ENCODE measurements at places on chromosomes 16 and 17.

DNA sequence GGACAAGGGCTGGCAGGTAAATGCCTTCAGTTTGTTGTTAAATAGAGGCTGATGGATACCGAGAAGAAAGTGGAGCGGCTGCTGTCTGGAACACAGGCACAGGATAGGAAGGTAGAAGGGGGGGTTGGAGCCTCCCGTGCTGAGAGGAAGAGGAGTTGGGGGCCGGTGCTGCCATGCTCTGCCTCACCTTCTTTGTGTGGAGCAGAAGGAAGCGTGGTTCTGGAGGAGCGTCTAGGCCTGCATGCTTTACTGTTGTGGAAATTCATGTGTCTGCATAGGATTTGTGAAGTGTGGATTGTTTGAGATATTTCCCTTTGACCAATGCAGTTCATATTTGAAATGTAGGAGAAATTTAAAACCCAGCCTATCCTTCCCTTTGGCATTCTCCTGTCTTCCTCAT, 52.3 kb downstream of the FOXK2 start:
- DNase-seq = no peak

DNA sequence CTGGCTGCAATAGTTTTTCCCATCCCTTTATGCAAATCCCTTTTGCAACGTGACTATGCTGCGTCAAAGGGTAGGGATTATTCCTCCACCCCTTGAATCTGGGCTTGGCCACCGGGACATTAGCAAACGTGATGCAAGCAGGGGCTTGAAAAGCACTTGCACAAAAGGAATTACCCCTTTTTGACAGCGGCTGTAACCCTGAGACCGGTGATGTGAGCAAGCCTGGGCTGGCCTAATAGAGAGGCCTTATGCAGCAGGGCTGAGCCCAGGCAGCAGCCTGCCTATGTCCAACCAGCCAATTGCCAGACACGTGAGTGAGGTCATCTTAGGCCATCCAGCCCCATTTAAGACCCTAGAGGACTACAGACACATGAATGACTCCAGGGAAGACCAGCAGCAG, 30.4 kb upstream of the PAFAH1B1 start:
- DNase-seq = no peak

DNA sequence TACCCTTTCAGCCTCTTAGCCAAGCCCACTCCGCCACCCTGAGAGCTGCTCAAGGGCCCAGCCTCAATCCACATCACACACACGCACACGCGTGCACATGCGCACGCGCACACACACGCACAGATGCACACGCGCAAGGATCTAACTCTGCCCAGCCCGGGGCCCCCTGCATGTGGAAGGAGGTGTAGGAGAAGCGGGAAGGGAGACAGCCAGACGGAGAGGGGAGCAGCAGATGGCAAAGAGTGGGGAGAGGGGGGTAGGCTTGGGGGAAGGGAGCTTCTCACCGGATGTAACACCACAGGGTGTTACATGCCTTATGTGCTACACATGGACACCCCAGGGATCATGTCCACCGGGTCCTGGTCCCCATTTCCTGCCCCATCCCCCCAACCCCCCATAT, 15.3 kb downstream of the DLG4 start:
- no peak for DNase-seq

DNA sequence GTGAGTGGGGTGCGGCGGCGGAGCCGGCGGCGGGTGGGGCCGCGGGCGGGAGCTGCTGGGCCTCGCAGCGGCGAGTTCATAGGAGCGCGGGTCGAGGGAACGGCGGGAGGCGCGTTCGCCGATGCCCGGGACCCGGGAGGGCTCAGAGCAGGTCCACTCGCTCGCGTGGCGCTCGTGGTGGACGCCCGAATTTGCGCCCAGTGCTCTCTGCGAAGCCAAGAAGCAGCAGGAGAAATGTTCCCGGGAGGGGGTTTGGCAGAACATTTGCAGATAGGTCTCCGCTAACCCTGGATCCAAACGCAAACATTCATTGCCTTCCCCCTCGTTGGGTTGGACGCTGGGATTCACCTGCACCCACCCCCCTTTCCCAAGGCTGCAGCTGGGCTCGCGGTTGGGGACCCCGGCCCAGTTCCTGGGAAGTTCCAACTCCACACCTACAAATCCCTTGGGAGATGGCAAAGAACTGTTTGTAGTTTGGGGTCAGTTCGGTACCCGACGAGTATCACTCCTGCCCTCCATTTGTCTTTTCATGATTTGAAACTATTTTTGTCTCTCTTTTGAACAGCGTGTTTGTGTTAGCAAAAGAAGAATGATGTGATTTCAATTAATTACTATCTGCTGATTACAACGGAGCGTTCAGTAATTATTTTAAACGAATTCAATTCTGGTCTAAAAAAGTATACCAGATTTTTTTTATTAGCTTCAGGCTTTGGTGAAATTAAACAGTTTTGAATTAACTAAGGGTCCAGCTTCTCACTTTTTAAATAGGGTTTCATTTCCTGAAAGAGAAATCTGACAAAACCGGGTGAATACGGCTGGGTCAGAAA, 2.3 kb downstream of the NTN1 start:
- no peak for DNase-seq

DNA sequence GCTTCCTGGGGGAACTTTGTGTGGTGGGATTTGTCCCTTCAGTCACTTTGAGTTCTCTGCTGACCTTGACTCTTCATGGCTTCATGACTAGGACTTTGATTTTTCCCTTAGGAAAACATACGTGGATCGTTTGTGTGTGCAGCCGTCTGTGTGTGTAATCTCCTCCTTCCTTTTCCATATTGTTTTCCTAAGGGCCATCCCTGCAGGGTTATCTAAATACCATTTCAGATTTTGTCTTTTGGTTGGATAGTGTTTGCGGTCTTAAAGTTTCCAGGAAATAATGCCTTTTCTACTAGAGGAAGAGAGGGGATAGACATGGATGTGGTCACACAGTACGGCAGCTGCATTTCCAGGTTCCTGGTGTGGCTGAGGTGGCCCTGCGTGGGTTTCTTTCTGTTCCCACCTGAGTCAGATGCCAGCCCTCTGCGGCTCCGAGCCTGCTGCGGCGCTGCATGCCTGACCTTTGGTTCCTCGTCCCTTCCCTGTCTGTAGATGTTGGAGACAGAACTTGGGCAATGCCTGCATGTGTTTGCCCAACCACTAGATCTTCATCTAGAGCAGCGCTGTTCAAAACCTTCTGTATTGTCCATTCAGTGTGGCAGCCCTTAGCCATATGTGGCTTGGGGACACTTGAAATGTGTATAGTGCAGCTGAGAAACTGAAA, 72.0 kb upstream of the LGALS9 start:
- no peak for DNase-seq

Measured in NCI-H2107 (cell line).